Stimulated activated CD8-positive, alpha-beta memory T cell treated with anti-CD3 and anti-CD28 coated beads, Interleukin-4, amount 100 ng/mL, for 1 hour (primary cell): ENCODE measurements at places on chromosomes 6 and 20.

DNA sequence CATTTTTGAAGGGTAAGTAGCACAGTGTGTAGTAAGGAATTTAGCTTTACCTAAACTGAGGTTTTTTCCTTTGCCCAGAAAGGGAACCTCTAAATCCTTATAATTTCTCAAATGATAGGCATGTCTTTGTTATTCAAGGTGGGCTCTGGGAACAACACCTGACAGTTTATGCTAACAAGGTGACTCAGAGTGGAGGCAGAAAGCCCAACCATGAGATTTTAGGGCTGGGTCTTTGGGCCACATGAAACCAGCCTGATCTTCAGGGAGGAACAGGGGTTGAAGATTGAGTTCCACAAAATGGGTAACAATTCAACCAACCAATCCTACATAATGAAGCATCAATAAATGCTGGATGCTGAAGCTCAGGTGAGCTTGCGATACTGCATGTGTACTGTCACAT lies 46.6 kb downstream of the PRSS35 start:
- DNase-seq, result no peak

- no peak for DNase-seq
Measured at GRCh38 chr6:158472447-158472846, 87.4 kb upstream of the TMEM181 start.

DNA sequence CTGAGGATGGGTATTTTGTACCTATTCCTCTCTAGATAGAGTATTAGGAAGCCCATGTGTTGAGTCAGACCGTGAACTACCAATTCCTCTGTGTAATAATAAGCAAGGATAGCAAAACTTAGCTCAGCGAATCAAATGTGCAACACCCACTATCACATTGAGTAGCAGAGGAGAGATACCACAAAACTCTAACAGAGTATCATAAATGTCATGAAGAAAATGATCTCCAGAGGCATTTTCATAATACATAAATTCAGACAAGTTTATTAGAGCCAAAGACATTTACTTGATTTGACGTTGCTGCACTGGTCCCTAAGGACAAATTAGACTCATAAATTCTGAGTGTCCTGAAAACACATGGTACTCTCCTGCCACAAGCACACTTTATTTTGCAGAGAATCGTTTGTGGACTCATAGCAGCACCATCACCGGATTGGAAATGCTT lies 245.2 kb downstream of the HAO1 start:
- no peak for DNase-seq

- DNase-seq, result no peak
Measured at GRCh38 chr6:52516269-52516668, 60.6 kb downstream of the TRAM2 start.

DNA sequence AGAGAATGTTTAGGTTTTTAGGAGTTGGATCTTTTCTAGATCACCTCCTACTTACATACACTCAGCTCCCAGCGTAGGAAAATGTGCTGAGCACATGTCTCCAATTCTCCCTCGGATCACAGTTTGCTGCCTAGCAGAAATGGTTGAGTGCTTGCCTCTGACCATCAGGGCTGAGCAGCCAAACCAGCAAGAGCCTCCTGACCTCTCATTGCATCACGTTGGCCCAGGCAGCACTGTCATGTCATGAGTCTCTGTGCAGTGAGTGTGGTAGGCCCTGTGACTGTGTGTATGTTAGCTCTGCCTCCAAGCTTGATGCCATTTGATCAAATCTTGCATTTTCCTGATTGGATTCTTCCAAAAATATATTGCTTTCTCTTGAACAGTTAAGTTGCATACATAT lies 112.0 kb downstream of the LRRC1 start:
- no peak for DNase-seq

DNA sequence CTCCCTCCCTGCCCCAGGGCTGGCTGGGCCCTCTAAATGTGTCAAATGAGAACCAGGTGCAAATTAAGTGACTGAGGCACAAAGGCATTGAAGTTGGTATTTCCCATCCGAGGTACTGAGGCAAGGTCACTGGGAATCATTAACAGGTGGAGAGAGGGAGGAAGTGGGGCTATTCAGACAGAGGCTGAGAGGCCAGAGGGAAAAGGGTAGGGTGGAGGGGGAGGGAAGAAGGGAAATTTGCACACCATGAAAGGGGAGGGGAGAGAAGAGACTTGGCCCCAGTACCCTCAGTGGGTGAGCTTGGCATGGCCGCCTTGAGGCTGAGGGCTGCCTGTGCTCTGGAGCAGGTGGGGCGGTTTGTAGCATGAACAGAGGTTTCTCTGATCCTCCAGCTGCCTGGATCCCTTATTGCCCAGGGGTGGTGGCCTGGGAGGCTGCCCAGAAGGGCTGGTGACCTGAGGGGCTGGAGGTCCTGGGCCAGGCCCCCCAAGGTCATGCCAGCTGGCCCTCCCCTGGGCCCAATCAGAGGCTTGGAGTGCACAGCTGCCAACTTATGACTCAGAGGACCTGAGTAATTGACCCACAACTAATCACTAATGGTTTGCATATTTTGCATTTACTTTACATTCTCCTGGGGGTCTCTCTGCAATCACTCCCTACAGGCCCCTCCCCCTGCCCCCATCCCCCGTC lies 40.3 kb upstream of the ZFAND3 start:
- no peak for DNase-seq

DNA sequence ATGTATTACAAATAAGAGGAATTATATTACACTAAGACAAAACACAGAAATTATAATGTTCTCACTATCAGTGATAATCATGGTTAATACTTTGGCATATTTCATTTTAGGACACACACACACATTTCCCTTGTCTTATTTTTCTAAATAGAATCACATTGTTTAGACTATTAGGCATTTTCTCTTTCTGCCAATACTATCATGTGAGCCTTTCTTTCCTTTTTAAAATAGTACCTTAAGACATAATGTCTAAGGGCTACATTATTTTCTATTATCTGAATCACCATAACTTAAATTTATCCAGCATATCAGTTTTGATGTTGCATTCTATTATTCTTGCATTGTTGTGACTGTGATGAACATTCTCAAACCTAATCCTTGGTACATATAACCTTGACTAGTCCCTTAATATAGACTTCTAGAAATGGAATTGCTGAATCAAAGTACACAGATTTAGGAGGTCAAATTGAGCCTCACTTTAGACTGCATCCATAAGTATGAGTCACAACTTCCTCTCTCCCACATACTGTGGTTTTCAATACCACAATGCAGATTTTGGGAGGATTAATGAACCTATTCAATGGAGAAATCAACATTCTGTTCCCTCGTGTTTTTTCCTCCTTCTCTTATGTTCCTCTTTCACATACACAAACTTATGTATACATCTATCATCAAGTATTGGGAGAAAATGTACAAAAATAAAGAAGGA lies 212.6 kb downstream of the MOXD1 start:
- DNase-seq, result no peak

DNA sequence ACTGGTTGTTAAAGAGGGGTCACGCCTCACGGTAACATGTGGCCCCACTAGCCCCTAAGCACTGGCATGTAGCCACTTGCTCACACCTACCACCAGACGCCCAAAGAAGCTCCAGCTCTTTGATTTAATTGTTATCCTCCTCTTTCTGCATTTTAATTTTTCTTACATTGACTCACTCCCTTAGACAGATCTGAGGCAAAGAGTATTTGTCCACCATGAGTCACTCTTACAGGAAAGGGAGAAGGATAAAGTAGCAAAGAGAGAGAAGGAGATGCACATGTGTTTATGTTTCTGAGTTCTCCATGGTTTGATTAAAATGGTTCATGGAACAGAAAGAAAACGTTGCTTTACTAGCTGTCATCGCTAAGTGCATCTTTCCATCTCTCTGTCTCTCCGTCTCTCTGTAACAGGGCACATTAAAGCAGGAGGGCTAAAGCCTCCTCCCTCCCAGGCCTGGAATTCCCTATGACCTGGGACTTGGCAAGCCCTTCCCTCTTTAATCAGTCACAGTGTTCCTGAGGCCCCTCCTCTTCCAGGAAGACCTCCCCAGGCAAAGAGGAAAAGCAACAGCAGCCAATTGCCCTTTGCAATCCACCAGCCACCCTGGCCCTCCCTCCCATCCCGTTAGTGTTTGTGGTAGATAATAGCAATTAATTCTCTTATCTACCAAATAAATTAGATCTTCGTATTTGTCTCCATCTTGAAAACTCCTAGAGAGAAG lies 112.8 kb upstream of the TSHZ2 start:
- no peak for DNase-seq

DNA sequence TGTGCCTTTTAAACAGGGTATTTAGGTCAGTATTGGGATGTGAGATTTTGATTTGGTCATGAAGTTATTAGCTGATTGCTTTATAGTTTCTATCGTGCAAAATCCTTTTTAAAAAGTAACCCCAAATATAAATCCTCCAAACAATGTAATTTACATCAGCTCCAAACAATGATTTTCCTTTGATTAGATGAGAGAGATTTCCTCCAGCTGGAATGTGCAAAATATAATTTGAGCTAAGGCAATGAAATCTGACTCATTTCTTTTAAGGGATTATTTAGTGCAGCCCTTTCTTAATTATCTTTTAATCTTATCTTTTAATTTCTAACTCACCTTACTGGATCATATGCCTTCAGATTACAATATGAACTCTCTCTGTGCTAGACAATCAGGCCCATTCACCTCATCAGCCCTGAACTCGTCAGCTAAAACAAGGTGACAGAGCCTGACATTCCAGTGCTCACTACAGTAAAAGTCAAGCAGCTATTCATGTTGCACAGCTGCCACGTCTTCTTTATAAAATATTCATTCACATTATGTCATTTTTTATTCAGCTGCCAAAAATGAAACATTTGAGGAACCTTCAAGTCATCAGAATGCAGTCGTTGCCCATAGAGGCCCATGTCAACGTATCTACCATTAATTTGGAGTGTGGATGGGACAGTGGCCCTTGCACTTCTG lies 440.1 kb downstream of the CBLN4 start:
- no peak for DNase-seq

GRCh38 chr6:157210954-157211353 lies 112.4 kb downstream of the TMEM242 start:
- no peak for DNase-seq

DNA sequence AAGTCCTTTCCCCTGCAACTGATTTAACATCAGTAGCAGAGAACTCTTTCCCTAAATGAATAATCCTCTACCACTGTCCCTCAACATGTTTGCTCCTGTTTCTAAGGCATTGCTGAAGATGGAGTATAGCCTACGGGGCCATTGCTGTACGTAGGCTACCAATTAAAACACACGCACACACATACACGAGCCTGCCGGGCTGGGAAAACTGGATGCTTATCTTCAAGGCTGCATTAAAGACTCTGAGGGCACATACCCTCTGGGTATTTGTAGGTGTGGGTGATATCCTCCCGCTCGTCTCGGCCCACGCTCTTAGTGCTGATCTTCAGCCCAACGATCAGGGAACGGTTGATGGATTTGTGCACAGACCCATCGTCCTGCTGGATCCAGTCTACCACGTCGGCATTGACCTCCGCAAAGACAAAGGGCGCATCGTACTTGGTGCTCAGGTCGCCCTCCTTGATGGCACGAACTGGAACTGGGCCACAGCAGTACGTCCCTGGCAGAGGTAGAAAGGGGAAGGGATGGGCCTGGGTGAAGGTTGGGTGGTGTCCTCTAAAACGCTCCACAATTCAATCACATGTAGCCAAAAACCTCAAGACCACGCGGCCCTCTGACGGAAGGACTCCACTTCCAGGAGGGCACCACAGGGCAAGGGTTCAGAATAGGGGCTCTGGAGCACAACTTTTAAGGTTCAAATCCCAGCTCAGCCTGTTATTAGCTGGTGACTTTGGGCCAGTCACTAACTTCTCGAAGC lies 25.7 kb downstream of the TGM2 start:
- no peak for DNase-seq

GRCh38 chr6:149229096-149229495 lies 88.4 kb upstream of the TAB2 start:
- no peak for DNase-seq

- no peak for DNase-seq
Measured at GRCh38 chr6:142374091-142374770, 72.4 kb downstream of the ADGRG6 start.

DNA sequence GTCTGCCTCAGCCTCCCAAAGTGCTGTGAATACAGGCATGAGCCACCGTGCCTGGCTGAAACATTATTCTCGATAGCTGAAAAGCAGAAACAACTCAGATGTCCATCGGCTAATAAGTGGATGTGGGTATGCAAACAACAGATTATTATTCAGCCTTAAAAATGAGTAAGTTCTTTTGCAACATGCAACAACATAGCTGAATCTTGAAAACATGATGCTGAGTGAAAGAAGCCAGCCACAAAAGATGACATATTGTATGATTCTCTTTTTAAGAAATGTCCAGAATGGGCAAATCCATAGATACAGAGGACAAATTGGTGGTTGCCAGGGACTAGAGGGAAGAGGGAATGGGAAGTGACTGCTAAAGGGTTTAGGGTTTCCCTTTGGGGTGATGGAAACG lies 61.7 kb downstream of the RIOK1 start:
- no peak for DNase-seq

DNA sequence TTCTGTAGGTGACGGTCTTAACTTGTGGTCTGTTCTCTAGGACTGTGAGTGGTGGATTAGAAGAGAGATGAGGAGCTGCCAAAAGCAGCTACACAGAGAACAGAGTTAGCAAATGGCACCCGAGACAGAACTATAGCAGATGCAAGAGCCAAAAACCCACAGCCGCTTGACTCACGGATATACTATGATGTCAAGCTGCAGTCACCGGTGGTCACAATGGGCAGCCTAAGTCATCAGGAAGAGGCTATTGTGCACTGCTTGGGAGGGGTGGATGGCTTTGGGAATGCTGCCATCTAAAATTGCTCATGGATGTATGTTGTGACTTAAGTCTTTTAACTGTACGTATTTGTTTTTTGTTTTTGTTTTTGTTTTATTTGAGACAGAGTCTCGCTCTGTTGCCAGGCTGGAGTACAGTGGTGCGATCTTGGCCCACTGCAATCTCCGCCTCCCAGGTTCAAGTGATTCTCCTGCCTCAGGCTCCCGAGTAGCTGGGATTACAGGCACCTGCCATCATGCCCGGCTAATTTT lies at the start of gene GTSF1L:
Gene GTSF1L (minus strand): TSS at position 192 of the 528 bp plus-strand sequence. CDS start 308 bp downstream, outside the sequence.
- DNase-seq, result no peak

DNA sequence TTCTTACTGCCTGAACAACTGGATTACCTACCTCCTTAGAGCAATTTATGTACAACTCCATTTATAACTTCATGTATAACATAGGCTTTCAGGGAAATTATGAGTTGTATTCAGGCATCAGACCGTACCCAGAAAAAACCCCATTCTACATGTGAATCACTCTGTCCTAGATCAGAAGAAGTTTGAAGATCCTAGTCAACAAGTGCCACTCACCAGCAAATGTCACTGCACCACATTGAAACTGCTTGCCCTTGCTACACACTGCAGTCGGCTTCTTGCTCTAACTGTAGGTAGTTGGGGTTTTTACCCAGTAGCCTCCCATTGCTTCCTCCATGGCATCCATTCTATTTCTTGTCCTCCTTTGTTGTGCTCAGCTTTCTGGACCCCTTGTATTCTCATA lies 132.4 kb downstream of the DNAH8 start:
- DNase-seq, result no peak

DNA sequence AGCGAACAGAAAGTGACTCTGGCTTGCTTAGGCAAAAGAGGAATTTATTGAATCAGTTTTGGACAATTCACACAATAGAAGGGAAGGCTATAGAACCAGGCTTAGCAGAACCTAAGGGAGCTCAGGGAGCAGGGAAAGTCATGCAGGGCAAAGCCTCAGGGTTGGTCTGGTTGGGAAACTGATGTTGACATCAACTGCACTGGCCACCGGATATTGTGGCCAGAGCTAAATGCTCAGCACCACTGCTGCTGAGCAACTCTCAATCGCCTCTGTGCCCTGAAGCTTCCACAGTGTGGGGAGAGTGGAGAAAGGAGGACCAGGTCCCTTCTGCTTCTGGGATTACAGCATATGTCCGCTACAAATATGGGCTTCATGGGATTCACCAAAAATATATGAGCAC lies 93.3 kb upstream of the GCM1 start:
- no peak for DNase-seq

GRCh38 chr20:22773344-22773743 lies 189.0 kb upstream of the FOXA2 start:
- DNase-seq, result no peak
